Breast epithelium (tissue), 4 donors: ENCODE measurements at places on chromosomes 4 and X. TPM values are rescaled to one million over a fixed set of nuclear protein-coding genes. Genes with fewer than 3 reads are reported as not detected.

DNA sequence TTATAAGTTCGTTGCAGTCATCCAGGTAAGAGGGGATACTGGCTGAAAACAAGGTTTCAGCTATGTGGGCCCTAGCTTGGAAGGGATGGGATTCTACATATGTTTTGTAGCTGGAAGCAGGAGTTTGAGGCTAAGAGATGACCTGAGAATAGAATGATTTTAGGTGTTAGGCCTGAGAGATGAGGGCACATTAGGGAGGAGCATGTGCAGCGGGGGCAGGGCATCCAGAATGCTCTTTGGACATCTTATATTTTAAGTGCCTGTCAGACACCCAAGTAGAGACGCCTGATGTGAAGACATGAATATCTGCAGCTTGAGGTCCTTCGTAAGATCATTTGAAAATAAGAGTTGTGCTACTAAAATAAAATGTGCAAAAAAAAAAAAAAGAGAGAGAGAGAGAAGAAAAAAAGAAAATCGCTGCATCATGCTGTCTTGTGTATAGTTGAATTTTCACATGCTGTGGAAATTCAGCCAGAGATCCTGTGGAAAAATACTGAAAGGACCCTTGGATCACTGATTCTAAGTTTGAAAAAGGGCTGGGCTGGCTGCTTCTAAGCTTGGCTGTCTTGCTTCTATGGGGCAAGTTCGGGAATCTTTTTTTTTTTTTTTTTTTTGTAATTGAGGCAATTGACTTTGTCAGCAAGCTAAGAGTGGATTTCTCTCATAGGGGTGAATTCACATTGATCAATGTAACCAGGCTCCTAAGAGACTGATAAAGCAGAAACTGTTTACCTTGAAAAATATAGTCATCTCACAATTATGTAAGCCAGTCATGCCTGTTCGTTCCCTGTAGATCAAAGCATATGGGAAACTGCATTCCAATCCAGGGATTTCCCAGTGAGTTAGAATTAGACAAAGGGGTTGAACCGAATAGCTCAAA, 341.0 kb upstream of the GATB start:
- no peaks in the 10 kb centered on the region for H3K27me3 ChIP-seq
- no peak overlapping the region for H3K27ac ChIP-seq
- DNase-seq = no peak
- no peaks in the 10 kb centered on the region for H3K4me1 ChIP-seq
- no peak overlapping the region for H3K4me3 ChIP-seq

DNA sequence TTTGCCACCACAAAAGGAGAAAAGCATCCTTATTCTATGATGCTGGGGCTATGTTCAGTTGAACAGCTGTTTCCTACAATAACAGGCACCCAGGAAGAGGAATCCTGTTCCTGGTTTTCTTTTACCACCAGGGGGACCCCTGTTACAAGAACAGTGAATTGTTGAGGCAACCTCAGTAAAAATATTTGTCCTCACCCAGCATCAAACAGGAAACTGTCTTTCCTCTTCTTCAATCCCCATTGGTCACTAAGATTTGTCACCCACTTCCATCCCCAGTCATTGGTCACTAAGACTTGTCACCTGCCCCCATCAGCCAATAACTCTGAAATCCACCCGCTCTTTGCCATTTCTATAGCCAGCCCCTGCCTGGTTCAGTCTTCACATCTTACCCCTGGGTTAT, 143.5 kb upstream of the GALNT7 start:
- H3K27ac ChIP-seq = no peak overlapping the region
- H3K27me3 ChIP-seq = no peaks in the 10 kb centered on the region
- H3K4me3 ChIP-seq = no peak overlapping the region

GRCh38 chr4:182276210-182277109, 33.3 kb downstream of the TENM3 start:
- H3K4me1 ChIP-seq = no peaks in the 10 kb centered on the region
- no peaks in the 10 kb centered on the region for H3K36me3 ChIP-seq
- no peak for DNase-seq
- no peak overlapping the region for H3K27ac ChIP-seq
- no peak overlapping the region for H3K4me3 ChIP-seq

- H3K4me3 ChIP-seq = no peak overlapping the region
- no peak for DNase-seq
- no peaks in the 10 kb centered on the region for H3K27me3 ChIP-seq
- no peaks in the 10 kb centered on the region for H3K36me3 ChIP-seq
These were observed 191.9 kb downstream of the MAB21L2 start for GRCh38 chr4:150773729-150774449.

The ZFYVE28 gene
- 12.3 TPM for total RNA-seq

The CCNI gene
- total RNA-seq = 271 TPM

- H3K27ac ChIP-seq = peak overlapping the region; percentile 94
- H3K4me1 ChIP-seq = no peaks in the 10 kb centered on the region
- peaks cover 7% of the 10 kb centered on the region for H3K27me3 ChIP-seq
- DNase-seq = peak; percentile 20
These were observed 498 bp downstream of the RBMX start for GRCh38 chrX:136880003-136880451.

DNA sequence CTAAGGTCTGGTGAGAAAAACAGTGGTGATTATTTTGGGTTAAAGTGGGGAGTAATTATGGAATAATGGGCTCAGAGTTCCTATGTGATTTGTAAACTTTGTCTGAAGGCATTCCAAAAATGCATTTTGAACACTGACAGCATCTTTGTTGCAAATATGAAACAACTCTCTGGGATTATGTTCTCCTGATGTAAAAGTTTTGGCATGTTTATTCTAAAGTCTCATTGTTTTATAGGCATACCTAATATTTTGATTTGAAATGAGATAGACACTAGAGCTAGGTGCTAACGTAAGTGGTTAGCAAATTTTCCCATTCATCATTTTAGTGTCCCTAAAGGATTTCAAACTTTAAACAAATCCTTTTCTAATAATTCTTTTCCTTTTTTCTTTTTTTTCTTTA, 140.9 kb upstream of the ANXA3 start:
- DNase-seq = no peak
- H3K4me3 ChIP-seq = no peak overlapping the region
- H3K4me1 ChIP-seq = no peaks in the 10 kb centered on the region
- H3K27ac ChIP-seq = no peak overlapping the region

DNA sequence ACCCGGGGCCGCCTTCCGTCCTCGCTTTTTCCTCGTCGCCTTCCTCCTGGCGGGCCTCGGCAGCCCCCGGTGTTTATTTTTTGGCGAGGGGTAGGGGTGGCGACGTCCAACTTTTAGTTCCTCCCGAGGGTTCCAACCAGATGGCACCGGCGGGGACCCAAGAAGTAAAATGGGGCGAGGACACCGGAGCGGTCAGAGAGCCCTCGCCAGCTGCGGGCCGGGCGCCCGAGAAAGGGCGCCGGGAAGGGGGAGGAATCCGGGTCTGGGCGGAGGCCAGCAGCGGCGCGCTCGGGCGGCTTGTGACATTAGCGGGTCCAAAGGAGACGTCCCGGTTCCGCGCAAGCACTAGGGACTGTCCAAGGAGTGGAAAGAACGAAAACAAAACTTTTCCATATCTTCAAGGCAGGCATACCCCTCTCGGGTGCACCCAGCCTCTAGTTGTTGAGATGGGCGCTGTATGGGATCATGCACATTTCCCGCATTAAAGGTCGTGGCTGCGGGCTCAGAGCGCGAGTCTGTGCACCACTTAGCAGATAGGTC, 691 bp upstream of the USP46 start:
- no peaks in the 10 kb centered on the region for H3K4me1 ChIP-seq
- H3K27me3 ChIP-seq = no peaks in the 10 kb centered on the region
- DNase-seq = peak; percentile 26
- peak overlapping the region; percentile 96 for H3K27ac ChIP-seq

GRCh38 chrX:40094900-40095582, 2.7 kb downstream of the BCOR start:
- DNase-seq = no peak
- H3K36me3 ChIP-seq = no peaks in the 10 kb centered on the region
- H3K27ac ChIP-seq = peak overlapping the region; percentile 85
- H3K27me3 ChIP-seq = peaks cover 95% of the 10 kb centered on the region
- H3K4me1 ChIP-seq = peaks cover 3% of the 10 kb centered on the region
- H3K4me3 ChIP-seq = peak overlapping the region; percentile 89

- no peaks in the 10 kb centered on the region for H3K36me3 ChIP-seq
- H3K27me3 ChIP-seq = no peaks in the 10 kb centered on the region
- H3K4me3 ChIP-seq = no peak overlapping the region
- no peak overlapping the region for H3K27ac ChIP-seq
- H3K4me1 ChIP-seq = no peaks in the 10 kb centered on the region
- no peak for DNase-seq
These were observed 170.2 kb downstream of the ADGRA3 start for GRCh38 chr4:22345678-22346077.

DNA sequence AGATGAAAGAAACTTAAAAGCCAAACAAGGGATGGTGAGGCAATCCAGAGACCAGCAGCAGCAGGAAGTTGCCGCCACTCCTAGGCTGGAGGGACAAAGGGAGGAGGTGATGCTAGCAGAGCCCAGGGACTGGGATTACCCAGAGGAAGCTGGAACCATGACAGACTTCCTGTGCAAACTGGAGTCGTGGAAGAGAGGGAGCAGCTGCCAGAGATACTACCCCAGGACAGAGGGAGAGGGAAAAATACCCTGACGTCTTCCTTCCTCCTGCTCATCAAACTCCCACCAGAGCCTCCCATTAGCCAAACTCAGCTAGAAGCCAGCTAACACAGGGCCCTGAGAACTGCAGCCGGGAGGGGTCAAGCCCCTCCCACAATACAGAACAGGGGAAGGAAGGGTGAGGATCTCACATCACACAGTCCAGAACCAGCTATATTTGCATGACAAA, 101.2 kb upstream of the KLF3 start:
- no peak overlapping the region for H3K4me3 ChIP-seq
- no peaks in the 10 kb centered on the region for H3K36me3 ChIP-seq

DNA sequence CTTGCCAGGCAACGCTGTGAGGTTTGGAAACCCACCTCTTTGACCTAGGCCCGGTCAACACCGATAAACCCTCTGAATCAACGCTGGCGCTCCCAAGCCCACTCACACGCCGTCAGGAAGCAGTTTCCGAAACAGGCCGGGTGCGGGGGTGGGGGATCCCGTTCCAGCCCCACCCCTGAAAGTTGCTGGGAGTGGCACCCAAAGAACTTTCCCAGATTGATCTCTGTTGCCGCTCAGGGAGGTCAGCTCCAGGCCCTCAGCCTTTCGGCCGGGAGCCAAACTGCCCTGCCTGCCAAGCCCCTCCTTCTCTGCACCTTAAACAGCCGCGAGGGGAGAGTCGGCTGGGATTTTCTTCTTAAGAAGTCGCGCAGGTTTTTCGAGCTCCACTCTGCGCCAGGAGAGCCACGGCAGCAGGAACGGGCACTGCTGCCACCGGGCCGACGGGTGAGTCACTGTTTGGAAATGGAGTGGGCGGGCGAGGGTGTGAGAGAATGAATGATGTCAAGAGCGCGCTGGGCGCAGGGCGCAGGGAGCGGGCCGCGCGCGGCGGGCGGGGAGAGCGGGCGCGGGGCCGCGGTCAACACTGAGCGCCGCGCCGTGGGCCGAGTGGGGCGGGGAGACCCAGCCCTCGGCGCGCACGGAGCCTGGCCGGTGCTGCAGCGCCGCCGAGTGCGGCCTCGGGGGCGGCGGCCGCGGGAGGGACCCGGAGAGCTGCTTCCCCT, at the start of gene SGMS2:
Gene SGMS2 (plus strand): TSS at position 583 of the 722 bp plus-strand sequence. CDS start 70,622 bp downstream, outside the sequence.
- no peaks in the 10 kb centered on the region for H3K27me3 ChIP-seq
- peak within 1 kb of the TSS; percentile 73 for H3K4me3 ChIP-seq
- H3K27ac ChIP-seq = peak within 1 kb of the TSS; percentile 98
- H3K4me1 ChIP-seq = no peaks in the 10 kb centered on the region

DNA sequence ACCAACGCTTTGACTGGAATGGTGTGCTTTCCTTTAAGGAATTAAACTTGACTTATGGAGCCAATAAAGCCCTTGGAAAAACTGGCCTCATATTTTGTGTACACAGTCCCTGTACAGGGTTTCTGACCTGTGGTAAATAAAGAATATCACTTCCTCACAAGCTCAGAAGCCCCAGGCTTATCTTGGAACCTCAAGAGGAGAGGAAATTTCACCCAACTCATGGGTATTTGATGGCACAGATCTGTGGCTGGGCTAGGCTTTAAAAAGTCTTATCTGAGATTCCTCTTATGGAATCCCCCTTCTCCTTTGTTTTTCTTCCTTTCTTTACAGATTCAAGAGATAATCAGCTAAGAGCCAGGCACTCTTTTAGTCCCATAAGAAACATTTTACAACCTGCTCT, 89.3 kb upstream of the USP38 start:
- H3K27me3 ChIP-seq = no peaks in the 10 kb centered on the region
- H3K4me1 ChIP-seq = no peaks in the 10 kb centered on the region
- H3K36me3 ChIP-seq = no peaks in the 10 kb centered on the region
- H3K4me3 ChIP-seq = no peak overlapping the region
- H3K27ac ChIP-seq = no peak overlapping the region
- no peak for DNase-seq

The SRPX gene
- total RNA-seq = 415 TPM
